GM23248 (cell line): ENCODE measurements at places on chromosomes 11 and 22.

- H3K27ac ChIP-seq, result no peak overlapping the region
- DNase-seq, result no peak
- peaks cover 9% of the 10 kb centered on the region; the same call in 1 of the 2 replicates for H3K36me3 ChIP-seq
- peaks cover 6% of the 10 kb centered on the region for H3K4me1 ChIP-seq
- H3K4me3 ChIP-seq, result no peak overlapping the region
- no peaks in the 10 kb centered on the region for H3K27me3 ChIP-seq
These were observed 53.3 kb downstream of the CERK start for GRCh38 chr22:46684706-46685105.

DNA sequence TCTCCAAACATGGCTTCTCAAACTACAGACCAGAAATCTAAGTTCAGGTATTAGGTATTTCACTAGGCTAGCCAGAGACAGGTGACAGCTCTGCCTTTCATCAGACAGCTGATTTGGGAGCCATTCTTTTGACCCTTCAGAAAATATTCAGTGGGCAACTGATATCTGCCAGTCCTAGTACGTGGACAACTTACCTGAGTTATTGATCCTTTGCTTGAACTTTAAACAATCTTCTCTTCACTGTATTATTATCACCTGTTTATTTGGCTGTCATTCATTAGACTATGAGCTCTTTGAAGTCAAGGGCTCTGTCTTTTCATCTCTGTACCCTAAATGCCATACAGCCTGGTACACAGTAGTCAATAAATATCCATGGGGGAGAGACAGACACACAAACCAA lies 17.2 kb downstream of the TRIM66 start:
- no peak for DNase-seq
- H3K36me3 ChIP-seq, result no peaks in the 10 kb centered on the region
- no peak overlapping the region for H3K27ac ChIP-seq
- no peak overlapping the region for H3K4me3 ChIP-seq

DNA sequence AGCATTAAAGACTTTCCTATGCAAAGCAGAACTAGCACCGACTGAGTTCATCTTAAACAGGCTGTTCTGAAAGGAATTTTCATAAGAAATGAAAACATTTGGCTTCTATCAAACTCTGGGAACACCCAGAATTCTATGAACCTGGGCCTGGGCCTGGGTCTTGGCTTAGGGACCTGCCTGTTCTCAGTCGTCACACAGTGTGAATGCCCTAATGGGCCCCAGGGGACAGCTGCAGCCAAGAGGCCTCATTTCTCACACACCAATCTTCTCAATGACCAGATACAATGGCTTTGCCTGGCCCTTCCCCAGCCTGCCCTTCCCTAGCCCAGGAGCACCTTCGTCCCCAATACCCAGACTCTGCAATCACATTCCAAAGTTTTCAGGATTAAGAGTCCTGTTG lies 234.9 kb upstream of the ARHGAP20 start:
- H3K4me1 ChIP-seq, result no peaks in the 10 kb centered on the region
- H3K36me3 ChIP-seq, result no peaks in the 10 kb centered on the region
- no peak overlapping the region for H3K27ac ChIP-seq
- no peaks in the 10 kb centered on the region for H3K27me3 ChIP-seq
- DNase-seq, result no peak

DNA sequence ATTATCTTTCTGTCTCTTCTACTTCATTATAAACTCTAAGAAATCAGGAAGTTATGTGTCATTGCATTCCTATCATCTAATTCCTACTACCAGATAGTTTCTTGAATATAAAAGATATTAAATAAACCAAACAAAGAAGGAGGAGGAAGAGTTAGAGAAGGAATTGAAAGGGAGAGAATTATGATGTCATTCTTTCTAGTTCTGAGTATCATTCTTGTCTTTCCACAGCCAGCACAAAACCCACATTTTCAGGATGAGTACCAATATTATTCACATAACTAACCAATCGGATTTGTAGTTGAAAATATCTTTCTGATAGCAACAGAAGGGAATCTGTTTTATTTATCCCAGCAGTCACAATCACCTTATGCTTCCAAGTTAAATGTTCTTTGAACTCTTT lies 13.3 kb downstream of the MS4A13 start:
- H3K4me3 ChIP-seq, result no peak overlapping the region
- no peak overlapping the region for H3K27ac ChIP-seq
- no peaks in the 10 kb centered on the region for H3K36me3 ChIP-seq
- no peaks in the 10 kb centered on the region for H3K4me1 ChIP-seq

- no peak overlapping the region for H3K4me3 ChIP-seq
- H3K27ac ChIP-seq, result peak overlapping the region; percentile 75; the same call in 1 of the 2 replicates
- H3K36me3 ChIP-seq, result no peaks in the 10 kb centered on the region
- DNase-seq, result no peak
- no peaks in the 10 kb centered on the region for H3K27me3 ChIP-seq
These were observed 3.1 kb upstream of the PIK3IP1 start for GRCh38 chr22:31295360-31295759.

DNA sequence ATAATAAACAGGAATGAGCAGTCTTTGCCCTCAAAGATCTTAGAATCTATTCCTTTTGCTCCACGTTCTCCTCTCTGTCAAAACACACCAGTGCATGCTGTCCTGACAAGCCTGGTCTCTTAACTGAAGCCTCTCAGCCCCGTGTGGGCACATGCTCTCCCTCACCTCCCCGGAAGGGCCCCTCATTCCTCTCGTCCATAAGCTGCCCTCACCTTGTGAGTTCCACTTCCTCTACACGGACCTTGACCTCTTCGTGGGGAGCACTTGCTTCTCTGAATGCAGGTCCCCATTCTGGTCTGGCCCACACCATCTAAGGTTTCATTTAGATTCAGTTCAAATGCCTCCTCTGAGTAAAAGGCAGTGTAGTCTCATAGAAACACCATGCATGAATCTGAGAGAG lies 412.3 kb upstream of the SYN3 start:
- H3K4me3 ChIP-seq, result no peak overlapping the region
- no peak overlapping the region for H3K27ac ChIP-seq
- no peaks in the 10 kb centered on the region for H3K36me3 ChIP-seq
- H3K27me3 ChIP-seq, result no peaks in the 10 kb centered on the region

DNA sequence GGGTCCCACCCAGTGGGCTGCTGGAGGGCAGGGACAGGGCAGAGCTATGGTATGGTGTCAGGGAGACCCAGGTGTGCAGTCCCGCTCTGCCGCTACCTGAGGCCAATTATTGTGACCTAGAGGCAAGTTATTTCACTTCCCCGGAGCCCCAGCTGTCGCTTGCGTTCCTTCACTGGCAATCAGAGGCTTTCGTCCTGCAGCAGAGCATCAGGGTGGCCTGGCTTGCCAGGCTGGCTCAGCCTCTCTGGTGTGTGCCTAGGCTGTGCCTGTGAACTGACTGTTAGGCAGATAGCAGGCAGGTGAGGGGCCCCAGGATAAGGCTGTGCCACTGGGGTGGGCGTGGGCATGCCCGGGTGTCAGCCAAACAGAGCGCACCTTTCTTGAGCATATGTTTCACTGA lies 31.4 kb downstream of the GLB1L2 start:
- no peak overlapping the region for H3K27ac ChIP-seq
- H3K36me3 ChIP-seq, result no peaks in the 10 kb centered on the region
- no peaks in the 10 kb centered on the region for H3K4me1 ChIP-seq
- DNase-seq, result no peak

DNA sequence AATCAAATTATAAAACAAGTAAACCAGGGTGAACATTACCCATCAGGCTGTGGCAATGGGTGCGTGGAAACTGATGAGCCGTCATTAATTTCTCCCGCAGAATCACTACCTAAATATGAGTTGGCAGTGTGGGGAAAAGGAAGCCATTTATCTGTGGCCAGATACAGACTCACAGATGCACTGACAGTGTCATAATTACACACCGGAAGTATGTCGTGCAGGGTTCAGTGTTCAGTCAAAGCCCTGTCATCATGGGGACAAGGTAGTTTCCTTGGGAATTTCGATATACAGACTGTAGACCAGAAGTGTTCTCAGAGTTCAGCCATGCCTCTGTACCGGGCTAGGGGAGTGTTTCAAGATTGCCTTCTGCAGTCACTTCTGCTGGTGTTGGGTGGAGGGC lies 119.2 kb upstream of the SEZ6L start:
- no peak for DNase-seq

DNA sequence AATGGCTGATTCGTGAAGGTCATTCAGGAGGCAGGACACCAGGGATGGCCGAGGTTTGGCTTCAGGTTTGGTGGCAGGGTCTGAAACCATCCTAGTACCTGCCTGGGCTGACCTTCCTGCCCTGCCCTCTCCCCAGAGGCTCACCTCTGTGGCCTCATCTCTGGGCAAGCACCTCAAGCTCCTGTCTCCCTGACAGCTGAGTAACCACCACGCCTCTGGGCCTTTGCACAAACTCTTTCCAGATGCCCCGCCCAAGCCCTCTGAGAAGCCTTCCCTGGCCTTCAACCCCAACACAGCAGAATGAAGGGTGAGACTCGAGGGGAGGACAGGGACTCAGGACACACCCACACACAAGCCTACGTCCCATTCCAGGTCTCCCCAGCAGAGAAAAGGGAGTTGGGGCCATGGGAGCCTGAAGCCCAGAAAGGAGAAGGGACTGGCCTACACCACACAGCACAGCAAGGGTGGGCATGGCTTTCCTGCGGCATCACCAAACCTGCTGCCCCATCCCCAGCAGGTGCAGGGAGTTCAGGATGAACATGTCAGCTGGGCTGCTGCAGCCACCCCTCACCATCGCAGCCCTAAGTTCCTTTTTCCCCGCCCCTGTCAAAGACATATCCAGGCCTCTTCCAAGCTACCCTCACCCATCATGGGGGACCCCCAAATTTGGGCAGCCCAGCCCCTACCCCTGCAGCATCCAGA lies 2.4 kb downstream of the SHISA8 start:
- peaks cover 57% of the 10 kb centered on the region for H3K27me3 ChIP-seq
- H3K36me3 ChIP-seq, result no peaks in the 10 kb centered on the region
- no peak overlapping the region for H3K4me3 ChIP-seq
- H3K27ac ChIP-seq, result no peak overlapping the region
- H3K4me1 ChIP-seq, result peaks cover 5% of the 10 kb centered on the region
- no peak for DNase-seq

DNA sequence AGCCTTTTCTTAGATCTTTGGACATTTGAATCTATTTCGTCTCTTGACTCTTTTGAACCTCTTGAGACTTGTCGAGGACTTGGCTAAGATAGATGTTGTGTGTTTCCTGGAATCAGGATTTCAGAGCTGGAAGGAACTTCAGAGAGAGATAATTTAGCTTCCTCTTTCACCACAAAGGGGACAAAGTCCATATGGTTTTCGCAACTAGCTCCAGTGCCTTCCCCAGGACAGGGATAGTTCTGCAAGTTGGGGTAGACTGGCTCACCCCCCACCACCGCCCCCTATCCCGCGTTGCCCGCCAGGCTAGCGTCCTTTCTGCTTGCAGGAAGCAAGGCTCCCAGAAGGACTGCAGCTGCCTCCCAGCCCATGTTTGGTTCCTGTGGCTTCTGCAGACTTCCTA lies 75.7 kb upstream of the MYO18B start:
- no peaks in the 10 kb centered on the region; the same call in 1 of the 2 replicates for H3K27me3 ChIP-seq
- no peak for DNase-seq
- no peak overlapping the region for H3K27ac ChIP-seq
- H3K4me3 ChIP-seq, result no peak overlapping the region
- peaks cover 8% of the 10 kb centered on the region for H3K4me1 ChIP-seq

DNA sequence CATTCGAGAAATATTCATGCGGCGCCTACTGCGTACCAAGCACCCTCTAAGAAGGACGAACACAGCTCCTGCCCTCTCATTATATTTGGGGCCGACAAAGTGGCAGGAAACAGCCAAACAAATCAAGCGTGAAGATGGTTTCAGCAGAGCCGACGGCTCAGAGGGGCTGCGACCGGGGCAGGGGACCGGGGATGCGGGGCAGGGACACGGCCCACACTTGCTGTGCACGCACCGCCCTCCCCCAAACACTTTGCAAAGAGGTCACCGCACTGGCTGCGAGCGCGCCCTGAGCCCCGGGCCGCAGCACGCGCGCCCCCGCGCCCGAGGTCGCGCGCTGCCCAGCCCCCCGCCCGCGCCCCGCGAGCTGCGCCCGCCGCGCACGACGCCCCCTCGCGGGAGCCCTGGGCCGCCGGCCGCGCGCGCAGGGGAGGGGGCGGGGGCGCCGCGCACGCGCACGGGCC lies 255 bp upstream of the SYNGR1 start:
- H3K4me3 ChIP-seq, result peak overlapping the region; percentile 75
- H3K27me3 ChIP-seq, result no peaks in the 10 kb centered on the region

GRCh38 chr11:68932358-68932757 lies 28.7 kb downstream of the IGHMBP2 start:
- H3K27me3 ChIP-seq, result no peaks in the 10 kb centered on the region
- H3K27ac ChIP-seq, result no peak overlapping the region
- peaks cover 4% of the 10 kb centered on the region; the same call in 1 of the 2 replicates for H3K36me3 ChIP-seq
- H3K4me1 ChIP-seq, result no peaks in the 10 kb centered on the region
- H3K4me3 ChIP-seq, result no peak overlapping the region

- H3K27ac ChIP-seq, result no peak overlapping the region
- H3K4me3 ChIP-seq, result no peak overlapping the region
- no peaks in the 10 kb centered on the region for H3K4me1 ChIP-seq
- H3K27me3 ChIP-seq, result no peaks in the 10 kb centered on the region
- DNase-seq, result peak; percentile 42
These were observed 29.0 kb downstream of the CSNK2A3 start for GRCh38 chr11:11324090-11324489.

DNA sequence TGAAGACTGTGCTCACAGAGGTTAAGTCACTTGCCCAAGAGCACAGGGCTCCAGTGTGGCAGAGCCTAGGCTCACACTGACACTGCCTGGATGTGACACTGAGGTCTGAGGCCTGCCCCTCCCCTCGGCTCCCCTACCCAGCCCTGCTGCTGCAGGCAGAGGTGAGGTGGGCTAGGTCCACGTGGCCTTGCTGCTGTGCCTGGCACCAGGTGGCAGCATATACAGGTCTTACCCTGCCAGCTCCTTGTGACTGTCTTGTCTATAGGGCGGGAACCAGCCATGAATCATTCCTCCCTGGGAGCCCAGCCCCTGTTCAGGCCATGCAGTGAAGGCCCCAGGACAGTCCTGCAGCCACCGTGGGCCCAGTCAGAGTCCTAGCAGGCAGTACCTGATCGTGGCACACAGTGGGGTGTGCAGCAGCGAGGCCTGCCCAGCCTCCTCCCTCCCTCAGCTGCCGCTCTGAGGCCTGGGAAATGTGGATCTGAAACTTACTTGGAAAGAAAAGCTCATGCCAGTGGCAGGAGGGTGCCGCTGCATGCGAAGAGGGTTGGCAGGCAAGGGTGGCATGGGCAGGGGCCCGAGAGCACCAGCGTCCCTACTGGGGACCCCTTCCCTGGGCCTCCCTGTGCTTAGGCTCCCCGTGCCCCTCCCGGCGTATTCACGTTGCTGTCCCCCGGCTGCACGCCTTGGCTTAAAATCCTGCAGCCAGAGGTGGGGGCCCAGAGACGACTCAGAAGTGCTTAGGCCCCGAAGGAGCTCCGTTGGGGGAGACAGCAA lies 1.2 kb upstream of the CERK start:
- no peaks in the 10 kb centered on the region for H3K36me3 ChIP-seq
- H3K4me3 ChIP-seq, result peak overlapping the region; percentile 69
- H3K27me3 ChIP-seq, result no peaks in the 10 kb centered on the region
- DNase-seq, result peak; percentile 81
- H3K4me1 ChIP-seq, result peaks cover 18% of the 10 kb centered on the region
- peak overlapping the region; percentile 65 for H3K27ac ChIP-seq

GRCh38 chr11:123197711-123198110 lies 2.7 kb upstream of the CLMP start:
- peaks cover 6% of the 10 kb centered on the region; the same call in 1 of the 2 replicates for H3K36me3 ChIP-seq
- H3K27me3 ChIP-seq, result no peaks in the 10 kb centered on the region
- peak; percentile 97 for DNase-seq
- H3K4me1 ChIP-seq, result peaks cover 47% of the 10 kb centered on the region

- H3K27me3 ChIP-seq, result no peaks in the 10 kb centered on the region
- no peak for DNase-seq
These were observed 195.4 kb downstream of the DCDC1 start for GRCh38 chr11:31173926-31174680.
